ENCODE measurements at places on chromosomes 1 and 21.
A peak's percentile ranks its signal among the peaks of the same experiment; 100 is the strongest.

DNA sequence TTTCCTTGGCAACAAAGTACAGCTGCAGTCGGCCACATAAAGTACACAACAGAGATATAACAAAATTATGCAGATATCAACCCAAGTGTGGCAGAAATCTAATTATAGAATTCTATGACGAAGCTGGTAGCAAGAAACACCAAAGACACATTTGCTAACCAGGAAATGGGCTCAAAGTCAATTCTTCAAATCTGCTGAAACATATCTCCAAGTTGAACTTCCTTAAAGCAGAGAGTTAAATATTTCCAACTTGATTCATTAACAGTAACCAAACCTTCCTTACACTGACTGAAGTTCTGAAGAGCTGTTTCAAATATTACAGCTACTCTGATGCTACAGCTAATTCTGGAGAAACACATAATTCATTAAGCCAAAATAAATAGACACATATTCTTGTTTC lies 67.6 kb upstream of the SDC3 start:
- DNase-seq, result peak; percentile 66

- DNase-seq, result no peak
Observed at GRCh38 chr1:108829498-108829916, 27.4 kb downstream of the AKNAD1 start.

- DNase-seq, result no peak
Observed at GRCh38 chr1:90023691-90024090, 28.8 kb downstream of the ZNF326 start.

DNA sequence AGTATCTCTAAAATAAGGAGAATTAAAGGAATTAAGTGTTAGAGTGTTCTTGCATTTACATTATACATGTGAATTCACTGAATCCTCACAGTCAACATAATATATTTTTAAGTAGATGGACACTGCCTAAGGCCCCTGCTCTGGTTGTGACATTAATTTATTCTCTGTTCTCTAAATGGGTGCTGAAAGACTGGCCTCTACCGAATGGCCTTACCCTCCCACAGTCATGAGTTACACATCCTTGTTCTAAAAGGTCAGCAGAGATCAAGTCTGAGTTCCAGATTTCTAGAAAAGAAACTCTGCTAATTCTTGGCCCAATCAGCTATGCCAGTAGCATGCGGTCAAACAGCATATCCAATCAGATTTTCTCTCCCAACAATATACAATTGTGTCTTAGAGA lies 193.2 kb downstream of the TM2D1 start:
- DNase-seq, result no peak

GRCh38 chr1:21251773-21252471 lies 38.3 kb downstream of the ECE1 start:
- DNase-seq, result peak; percentile 79

Measured in fibroblast of skin of abdomen (primary cell).